KG1 (cell line): ENCODE measurements at places on chromosomes 13 and 19.

DNA sequence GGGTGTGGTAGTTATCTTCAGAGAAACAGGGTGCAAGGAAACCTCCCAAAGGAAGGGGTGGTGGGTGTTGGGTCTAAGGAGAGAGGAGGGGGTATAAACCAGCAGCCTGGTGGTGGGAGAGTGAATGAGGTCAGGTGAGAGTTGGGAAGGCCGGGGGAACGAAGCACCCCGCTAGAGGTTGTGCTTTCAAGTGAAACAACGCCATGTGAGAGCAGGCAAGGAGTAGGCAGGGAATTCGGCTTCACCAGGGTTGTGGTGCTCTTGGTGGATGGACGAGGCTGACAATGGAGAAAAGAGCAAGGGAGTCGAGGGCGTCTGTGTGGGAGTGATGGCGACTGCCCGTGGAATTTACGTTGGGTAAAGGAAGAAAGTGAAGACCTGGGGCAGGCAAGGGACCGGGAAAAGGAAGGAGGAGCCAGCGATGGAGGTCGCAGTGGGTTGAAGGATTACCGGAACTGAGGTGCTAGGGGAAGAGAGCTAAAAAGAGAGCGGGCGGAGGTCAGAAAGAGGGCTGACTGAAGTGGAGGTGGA is 2.1 kb upstream of the MLNR start:
- no peak for DNase-seq

DNA sequence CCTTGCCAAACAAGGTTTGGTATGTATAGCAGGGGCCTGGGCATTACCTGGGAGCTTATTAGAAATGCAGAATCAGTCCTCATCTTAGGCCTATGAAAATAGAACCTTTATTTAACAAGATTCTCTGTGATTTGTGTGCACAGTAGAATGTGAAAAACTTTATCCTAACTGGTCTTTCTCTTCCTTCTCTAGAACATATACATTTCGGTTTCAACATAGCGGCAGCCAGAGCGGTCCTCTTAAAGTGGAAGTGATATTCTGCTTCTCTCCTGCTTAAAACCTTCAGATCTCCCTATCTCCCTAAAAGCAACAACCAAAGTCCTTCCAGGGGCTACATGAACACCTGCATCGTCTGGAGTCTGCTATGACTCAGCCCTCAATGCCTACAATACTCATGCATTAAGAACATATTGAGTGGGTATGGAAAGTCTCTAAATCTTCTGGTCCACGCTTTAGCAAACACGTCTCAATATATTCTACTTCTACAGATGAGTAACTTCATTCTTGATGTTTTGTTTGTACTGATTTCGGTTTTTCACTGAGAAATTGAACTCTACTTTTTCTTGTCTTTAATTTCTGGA is 84.5 kb downstream of the SPRY2 start:
- no peak for DNase-seq

DNA sequence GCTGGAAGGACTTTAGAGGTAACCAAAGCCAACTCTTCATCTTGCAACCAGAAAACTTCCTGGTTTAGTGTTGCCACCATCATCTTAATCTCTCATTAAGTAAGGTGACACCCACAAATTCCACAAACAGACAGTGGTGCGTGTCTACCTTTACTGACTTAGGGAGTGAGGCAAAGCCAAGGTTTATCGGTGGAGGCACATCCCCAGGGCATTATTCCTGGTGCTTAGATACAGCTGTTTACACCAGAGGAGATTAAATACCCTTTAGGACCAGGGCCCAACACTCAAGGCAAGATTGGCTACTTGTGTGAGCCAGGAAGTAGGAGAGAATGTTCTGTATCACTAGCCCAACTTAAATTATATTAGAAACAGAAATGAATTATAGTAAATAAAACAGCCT is 9.5 kb downstream of the STOML3 start:
- no peak for DNase-seq

DNA sequence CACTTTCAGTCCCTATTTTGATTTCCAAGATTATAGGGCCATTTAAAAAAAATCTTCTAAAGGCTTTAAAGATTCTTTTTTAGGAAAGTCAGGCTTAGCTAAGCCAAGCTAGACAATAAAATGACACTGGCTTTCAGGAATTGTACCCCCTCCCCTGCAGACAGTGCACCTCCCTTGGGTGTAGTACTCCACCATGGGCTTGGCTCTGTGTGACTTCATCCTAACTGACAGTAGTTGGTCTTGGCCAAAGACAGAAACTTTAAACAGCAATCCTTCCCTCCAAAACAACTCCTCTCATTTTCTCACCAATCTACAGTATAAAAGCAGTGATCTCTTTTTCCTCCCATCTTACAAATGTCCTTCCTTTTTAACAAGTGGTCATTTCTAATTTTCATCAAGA is 283.0 kb downstream of the DNAJC15 start:
- no peak for DNase-seq

GRCh38 chr19:28307963-28308362 is 905.0 kb downstream of the UQCRFS1 start:
- DNase-seq, result no peak

DNA sequence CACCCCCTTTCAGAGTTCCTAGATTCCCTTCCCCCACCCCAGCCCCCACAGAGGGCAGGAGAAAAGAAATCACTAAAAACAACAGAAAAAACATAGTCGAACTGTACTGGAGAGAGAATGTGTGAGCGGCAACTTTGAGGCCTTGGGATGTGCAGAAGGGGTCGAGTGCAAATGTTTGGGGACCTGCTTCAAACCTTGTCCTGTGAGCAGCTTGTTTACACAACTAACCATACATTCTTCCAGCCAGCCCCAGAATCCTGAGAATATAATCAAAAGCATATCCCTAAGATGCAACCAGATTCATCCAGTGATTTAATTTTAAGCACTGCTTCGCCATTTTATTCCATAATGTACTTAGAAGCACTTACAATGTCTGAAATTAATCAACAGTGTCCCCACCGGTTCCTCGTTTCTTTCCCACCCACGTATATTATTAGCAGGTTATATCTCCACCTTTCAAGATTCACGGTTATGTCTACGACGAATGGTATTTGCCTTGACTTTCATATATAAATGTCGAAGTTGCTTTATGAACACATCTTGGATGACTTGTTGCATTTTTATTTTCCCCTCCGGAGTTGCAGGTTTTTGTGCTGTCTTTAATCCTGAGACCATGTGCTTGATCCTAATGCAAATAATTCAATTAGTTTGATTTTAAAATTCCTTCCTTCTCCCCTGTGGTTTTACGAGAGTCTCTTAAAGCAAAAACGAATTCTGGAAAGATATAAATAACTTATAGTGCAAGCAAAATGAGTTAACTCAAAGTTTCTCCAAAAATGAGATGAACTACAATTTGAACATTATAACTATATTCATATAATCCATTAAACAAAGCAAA is 107.6 kb downstream of the ZIC5 start:
- no peak for DNase-seq

DNA sequence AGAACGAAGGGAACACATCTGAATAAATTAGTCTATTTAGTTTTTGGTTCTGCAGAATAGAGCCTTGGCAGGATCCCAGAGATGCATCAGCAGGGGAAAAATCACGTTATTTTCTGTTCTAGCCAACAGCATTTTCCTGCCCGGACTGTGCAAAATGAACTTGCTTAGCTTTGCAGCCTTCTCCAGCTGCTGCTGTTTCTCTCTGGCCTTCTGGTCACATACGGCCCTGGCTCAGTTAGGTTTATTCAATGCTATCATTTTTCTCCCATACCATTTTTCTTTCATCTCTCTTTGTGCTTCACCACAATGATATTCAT is 110.4 kb upstream of the KL start:
- no peak for DNase-seq

DNA sequence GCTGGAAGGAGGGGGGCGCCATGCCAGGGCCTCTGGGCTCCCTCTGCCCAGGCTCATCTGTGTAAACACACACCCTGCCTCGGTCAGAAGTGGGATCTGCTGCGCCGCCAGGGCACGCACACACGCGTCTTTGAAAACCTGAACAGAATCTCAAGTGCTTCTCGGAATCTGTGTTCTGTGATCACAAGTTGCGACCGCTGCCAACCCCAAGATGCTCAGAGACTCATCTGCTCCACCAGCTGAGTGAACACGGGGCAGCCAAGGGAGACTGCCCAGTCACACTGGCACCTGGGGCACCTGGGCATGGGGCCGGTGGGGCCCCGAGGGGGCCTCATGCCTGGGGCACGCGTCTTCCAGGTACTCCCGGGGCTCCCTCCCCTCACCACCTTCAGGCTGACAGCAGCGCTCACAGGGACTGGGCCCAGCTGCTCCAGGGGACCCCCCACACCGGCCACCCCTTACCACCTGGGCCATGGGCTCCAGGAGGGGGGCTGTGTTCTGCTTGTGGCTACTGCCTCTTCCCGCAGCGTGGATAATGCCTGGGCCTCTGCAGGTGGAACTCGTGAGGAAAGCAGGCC is 59.0 kb downstream of the KLF2 start:
- no peak for DNase-seq

DNA sequence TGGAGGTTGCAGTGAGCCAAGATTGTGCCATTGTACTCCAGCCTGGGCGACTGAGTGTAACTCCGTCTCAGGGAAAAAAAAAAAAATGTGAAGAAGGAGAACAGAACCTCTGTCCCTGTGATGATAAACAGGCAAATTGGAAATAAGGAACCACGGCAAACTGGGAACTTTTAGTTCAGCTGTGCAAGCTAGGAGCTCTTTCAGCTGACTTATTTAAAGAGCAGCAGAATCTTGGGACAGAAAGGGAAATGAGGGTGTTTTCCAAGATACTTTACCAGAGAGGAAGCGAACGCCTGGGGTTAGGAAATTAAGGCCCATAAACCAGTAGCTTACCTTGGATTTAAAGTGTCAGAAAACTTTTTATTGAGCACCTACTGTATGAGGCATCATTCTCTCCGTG is 3.0 kb upstream of the UPF1 start:
- no peak for DNase-seq

- no peak for DNase-seq
Observed at GRCh38 chr19:52140032-52140710, 433 bp upstream of the ZNF616 start.

DNA sequence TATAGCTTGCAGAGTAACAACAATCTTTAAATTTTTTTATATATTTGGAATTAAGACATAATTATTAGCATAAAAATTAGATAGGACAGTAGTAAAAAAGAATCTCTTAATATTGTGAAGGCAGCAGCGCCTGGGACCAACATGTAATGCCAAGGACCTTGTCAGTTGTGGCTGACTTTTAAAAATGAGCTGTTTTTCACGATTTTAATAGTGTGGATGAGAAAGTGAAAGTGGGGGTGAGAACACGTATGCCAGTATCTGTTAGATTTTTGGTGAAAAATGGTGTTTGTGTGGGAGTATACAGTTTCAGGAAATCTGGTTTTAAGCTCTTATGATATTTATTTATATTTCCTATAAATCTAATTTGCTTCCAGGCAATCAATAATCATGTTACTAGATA is 125.2 kb downstream of the LMO7 start:
- peak; percentile 35 for DNase-seq

GRCh38 chr13:99378985-99379733 is 72.0 kb upstream of the GPR183 start:
- no peak for DNase-seq

DNA sequence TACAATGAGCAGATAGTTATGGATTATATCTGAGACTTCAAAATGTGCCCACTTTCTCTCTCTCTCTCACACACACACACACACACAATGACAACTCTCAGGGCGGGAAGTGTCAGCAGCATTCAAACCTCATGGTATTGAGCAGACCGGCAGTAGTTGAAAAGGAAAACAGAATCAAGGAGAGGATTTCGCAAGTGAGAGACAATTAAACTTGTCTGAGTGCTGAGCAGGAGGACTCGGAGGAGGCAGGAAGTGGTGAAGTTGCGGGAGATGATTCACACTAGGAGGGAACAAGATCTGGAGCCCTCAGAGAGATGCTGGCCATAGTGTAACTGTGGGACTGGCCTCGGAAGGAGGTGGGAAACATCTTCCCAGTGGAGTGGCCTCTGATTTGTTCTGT is 353.1 kb downstream of the EFNB2 start:
- DNase-seq, result peak; percentile 57

DNA sequence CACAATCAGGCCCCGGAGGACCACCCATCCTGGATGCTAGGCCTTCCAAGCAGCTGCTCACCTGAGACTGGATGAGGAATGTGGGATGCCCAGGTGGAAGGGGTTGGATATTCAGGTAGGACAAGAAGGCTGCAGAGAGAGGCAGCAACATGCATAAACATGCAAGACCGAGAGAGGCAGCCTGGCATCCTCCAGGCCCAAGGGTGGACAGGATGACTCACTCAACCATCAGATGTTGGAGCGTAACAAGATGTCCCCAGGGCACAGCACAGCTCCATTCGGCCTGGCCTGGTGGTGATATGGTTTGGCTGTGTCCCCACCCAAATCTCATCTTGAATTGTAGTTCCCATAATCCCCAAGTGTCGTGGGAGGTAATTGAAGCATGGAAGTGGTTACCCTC is 10.0 kb upstream of the CABP5 start:
- no peak for DNase-seq
